Stimulated activated CD8-positive, alpha-beta memory T cell treated with anti-CD3 and anti-CD28 coated beads, Interleukin-7, amount 100 ng/mL, for 1 hour (primary cell): ENCODE measurements at places on chromosomes 1 and 21.

DNA sequence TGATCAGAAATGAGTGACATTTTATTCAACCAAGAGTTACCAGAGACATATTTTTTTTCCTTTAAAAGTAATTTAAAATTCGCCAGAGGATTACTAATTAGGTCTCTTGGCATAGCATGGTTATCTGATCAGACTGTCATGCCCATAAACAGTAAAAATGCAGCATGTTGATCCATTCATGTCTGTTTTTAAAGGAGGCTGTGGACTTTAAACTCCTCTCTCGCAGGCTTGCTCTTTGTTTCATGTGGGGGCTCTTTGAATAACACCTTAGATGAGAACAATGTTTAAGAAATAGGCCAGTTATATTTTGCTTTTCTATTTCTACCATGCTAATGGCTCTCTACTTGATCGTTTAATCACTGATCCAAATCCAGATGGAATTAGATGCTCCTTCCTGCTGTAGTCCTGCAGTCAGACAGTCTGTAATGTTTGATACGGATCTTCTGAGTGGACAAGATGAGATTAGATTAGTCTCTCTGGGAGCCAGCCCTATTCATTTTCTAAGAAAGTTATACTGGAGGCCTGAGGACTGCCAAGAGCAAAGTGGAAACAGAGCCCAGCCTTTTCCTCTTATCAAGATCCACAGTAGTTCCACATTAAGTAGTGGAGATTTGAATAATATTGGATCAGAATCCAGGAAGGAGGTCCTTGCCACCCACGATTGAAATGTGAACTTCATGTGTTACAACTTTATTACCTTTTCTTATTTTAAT, 197.4 kb downstream of the HS2ST1 start:
- DNase-seq: no peak

- no peak for DNase-seq
Observed at GRCh38 chr1:46671554-46671953, at the start of gene TEX38. Gene TEX38 (plus strand): TSS chr1:46671854. CDS start chr1:46671935, 81 bp downstream.

- DNase-seq: no peak
Observed at GRCh38 chr1:153598309-153599172, 14.4 kb downstream of the S100A16 start.

- DNase-seq: no peak
Observed at GRCh38 chr1:70353601-70354331, 756 bp downstream of the ANKRD13C start.

DNA sequence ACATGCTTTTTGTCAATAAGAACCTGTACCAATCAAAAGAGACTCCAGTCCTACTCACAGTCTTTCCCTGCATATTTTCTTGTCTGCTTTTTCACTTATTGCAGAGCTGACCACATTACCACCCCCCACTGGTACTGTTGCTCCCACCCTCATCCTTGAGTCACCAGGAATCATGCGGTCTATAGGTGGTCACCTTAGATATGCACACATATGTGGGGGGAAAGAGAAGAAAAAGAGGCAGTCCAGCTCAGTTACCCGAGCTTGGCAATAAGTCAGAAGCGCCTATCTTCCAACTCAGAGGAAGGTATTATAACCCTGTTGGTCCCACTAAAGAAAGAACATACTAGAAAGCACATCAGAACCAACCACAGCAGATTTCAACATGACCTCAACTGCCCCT, 119.2 kb downstream of the SMYD2 start:
- DNase-seq: no peak

- DNase-seq: no peak
Observed at GRCh38 chr21:25967181-25967900, 203.2 kb downstream of the APP start.
